Cerebellum (tissue), 4 donors: ENCODE measurements at places on chromosomes 11 and 22.

- DNase-seq: no peak
Observed at GRCh38 chr11:89613911-89614310, 96.2 kb upstream of the TRIM77 start.

- no peak for DNase-seq
Observed at GRCh38 chr11:86418513-86418912, 43.8 kb downstream of the CCDC81 start.

- no peak for DNase-seq
Observed at GRCh38 chr22:29093501-29094300, 20.9 kb downstream of the KREMEN1 start.

- no peak for DNase-seq
Observed at GRCh38 chr11:126700768-126701519, 299.6 kb downstream of the KIRREL3 start.

DNA sequence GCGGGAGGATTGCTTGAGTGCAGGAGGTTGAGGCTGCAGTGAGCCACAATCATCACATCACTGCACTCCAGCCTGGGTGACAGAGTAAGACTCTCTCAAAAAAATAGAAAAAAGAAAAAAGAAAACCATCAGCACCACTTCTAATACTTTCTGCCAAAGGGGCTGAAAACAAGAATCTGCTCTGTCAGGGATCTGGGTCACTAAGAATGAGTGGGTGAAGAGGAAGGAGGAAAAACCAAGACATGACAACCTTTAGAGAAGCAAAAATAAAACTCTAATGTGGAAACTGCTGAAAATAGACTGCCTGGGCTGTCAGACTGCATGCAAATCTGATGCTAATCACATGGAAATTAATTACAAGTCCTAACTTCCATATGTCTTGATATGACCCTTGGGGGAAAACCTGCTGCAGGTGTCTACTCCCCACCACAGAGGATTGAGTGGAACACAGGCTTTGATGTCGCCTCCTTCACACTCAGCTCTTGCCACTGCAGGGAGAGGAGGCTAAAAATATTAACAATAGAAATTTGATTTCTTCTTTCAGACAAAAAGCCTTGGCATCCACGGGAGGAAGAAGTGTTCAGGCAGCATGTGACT lies 62.5 kb upstream of the CRTAM start:
- DNase-seq: no peak

GRCh38 chr11:1119604-1120146 lies 38.1 kb upstream of the MUC5AC start:
- DNase-seq: no peak
